ENCODE measurements at places on chromosomes 5 and 9. TPM values are rescaled to one million over a fixed set of nuclear protein-coding genes. Genes with fewer than 3 reads are reported as not detected.

FOXD4L6 gene
- not detected for total RNA-seq

ERCC8 gene
- total RNA-seq, result 14.5 TPM

PRR16 gene
- not detected for total RNA-seq

OR1J2 gene
- not detected for total RNA-seq

MCTP1 gene
- total RNA-seq, result not detected

TMEM215 gene
- total RNA-seq, result not detected

PCDHGA3 gene
- total RNA-seq, result not detected

FREM1 gene
- total RNA-seq, result not detected

PLAC8L1 gene
- total RNA-seq, result 0.46 TPM

SPAAR gene
- not detected for total RNA-seq

FBP1 gene
- 0.13 TPM for total RNA-seq

ADGRD2 gene
- not detected for total RNA-seq

ELOVL7 gene
- 0.06 TPM for total RNA-seq

FBLL1 gene
- not detected for total RNA-seq

MEGF9 gene
- 5.6 TPM for total RNA-seq

DNAH5 gene
- total RNA-seq, result not detected

TSLP gene
- 0.67 TPM for total RNA-seq

STPG3 gene
- not detected for total RNA-seq

BSPRY gene
- 6.1 TPM for total RNA-seq

GZMA gene
- total RNA-seq, result 18.3 TPM

ADAMTS13 gene
- 1.4 TPM for total RNA-seq

PDGFRB gene
- total RNA-seq, result 0.61 TPM

FUT7 gene
- not detected for total RNA-seq

ST8SIA4 gene
- total RNA-seq, result 45.3 TPM

NR4A3 gene
- total RNA-seq, result 44.4 TPM

HTR1A gene
- total RNA-seq, result not detected

PCDHGA5 gene
- 0.06 TPM for total RNA-seq

TAF1L gene
- not detected for total RNA-seq

DMRT3 gene
- not detected for total RNA-seq

CCDC192 gene
- total RNA-seq, result not detected

SPARC gene
- total RNA-seq, result 0.76 TPM

ENHO gene
- total RNA-seq, result 0.61 TPM

LCN1 gene
- total RNA-seq, result not detected

SH3GL2 gene
- total RNA-seq, result not detected

CCNI2 gene
- 10.2 TPM for total RNA-seq

RNF44 gene
- total RNA-seq, result 47.2 TPM

WWC1 gene
- total RNA-seq, result 3.2 TPM

WDR70 gene
- 35.7 TPM for total RNA-seq

FAM169A gene
- total RNA-seq, result 8.3 TPM

INSL6 gene
- total RNA-seq, result not detected

EGFLAM gene
- not detected for total RNA-seq

NPDC1 gene
- total RNA-seq, result 31.4 TPM

IFNA2 gene
- not detected for total RNA-seq

C7 gene
- not detected for total RNA-seq

PCDHA11 gene
- not detected for total RNA-seq

PCDHA1 gene
- not detected for total RNA-seq

OR1B1 gene
- total RNA-seq, result not detected

KIF12 gene
- total RNA-seq, result not detected

KIF20A gene
- total RNA-seq, result 37.5 TPM

GFPT2 gene
- total RNA-seq, result 0.42 TPM

Data from activated CD8-positive, alpha-beta memory T cell treated with anti-CD3 and anti-CD28 coated beads for 36 hours (primary cell).